NAMALWA (cell line): ENCODE measurements at places on chromosomes 16 and 17.

GRCh38 chr16:57592591-57593003 lies 35.8 kb upstream of the ADGRG1 start:
- DNase-seq, result no peak

GRCh38 chr17:8469964-8470363 lies 34.3 kb downstream of the NDEL1 start:
- DNase-seq, result no peak

DNA sequence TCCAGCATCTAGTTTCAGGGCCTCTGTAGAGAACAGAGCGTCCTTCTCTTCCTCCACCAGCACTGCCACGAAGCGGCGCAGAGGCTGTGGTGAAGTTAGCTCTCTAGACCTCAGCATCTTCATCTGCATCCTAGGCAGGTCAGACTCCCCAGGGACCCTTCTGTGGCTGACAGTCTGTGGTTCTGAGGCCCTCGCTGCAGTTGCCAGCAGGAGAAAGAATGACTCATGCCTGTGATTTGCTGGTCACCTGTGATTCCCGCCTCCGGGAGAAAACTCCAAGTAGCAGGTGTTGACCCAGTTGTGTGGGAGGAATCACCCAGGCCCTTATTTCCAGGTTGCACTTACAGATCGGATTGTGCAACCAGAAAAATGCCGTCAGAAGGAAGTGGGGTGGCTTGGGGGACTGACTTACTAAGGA lies 117.3 kb upstream of the CACNG5 start:
- no peak for DNase-seq

GRCh38 chr16:49490321-49490705 lies 116.7 kb downstream of the C16orf78 start:
- no peak for DNase-seq

DNA sequence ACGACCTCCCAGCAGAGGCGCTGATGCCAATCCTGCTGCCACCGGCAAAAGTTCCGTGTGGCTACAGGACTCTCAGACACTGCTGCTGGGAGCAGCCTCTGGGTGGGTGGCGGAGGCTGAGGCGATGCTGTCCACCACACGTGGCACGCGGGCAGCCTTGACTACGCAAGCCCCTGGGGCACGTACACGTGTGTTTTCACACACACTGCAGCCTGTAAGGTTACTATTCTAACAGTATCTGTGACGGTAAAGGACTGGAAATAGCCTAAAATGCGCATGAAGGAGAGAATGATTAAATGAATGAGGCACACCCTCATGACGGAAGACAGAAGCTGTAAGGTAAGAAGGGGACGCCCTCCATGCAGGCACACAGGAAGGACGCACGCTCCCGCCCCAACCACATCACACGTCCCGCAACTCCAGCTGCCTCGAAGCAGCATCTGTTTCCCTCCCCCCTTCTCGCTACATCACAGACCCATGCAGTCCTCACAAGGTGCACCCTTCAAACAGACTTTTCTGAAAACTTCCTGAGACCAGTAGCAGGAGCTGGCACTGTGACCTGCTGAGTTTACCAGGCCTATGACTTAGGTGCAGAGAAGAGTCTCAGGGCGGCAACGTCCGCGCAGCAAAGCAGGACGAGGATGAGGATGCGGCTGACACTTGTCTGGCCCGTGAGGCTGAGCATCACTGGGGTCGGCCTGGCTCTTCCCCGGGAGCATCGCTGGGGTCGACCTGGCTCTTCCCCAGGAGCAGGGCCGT lies 28.7 kb upstream of the FASN start:
- no peak for DNase-seq

DNA sequence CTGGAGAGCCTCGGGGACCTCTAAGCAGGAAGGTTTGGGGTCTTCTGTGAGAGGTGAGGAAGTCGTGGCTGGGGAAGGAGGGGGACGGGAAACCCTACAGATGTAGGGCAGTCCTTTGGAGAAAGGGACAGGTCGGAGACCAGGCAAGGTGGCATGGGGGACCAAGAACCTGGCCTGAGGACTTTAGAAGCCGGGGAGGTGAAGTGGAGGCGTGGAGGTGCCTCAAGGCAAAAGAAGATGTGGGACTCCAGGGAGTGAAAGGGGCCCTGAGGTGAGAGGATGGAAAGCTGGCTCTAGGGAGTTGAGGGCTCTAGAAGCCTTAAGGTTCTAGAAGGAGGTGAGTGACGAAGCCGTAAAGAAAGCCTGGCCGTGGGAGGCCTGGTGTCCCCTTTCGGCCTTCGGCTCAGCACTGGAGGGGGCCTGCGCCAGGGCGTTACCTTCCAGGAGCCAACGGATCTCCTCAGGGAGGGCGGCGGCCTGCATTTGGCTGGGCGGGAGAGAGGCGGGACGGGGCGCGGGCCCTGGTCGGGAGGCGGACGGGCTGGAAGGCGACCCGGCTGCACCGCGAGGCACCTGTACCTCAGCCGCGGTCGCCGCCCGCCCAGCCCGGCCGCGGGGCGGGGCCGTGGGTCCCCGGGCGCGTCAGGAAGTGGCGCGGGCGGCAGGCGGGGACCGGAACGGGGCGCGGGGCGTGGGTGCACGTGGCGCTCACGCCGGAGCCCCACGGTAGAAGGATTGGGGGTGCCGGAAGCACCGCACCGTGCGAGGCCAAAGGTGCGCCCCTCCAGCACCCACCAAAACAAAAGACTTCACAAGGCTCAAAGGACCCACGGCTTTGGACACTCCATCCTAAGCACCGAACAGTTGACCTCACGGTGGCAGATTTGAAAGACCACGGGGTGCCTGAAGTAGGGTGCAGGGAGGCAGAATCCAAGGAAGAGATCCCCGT lies at the start of gene SKAP1:
Gene SKAP1 (minus strand): TSS at position 577 of the 949 bp plus-strand sequence.
- no peak for DNase-seq

- no peak for DNase-seq
Observed at GRCh38 chr17:71976011-71976649, 144.7 kb upstream of the SOX9 start.

DNA sequence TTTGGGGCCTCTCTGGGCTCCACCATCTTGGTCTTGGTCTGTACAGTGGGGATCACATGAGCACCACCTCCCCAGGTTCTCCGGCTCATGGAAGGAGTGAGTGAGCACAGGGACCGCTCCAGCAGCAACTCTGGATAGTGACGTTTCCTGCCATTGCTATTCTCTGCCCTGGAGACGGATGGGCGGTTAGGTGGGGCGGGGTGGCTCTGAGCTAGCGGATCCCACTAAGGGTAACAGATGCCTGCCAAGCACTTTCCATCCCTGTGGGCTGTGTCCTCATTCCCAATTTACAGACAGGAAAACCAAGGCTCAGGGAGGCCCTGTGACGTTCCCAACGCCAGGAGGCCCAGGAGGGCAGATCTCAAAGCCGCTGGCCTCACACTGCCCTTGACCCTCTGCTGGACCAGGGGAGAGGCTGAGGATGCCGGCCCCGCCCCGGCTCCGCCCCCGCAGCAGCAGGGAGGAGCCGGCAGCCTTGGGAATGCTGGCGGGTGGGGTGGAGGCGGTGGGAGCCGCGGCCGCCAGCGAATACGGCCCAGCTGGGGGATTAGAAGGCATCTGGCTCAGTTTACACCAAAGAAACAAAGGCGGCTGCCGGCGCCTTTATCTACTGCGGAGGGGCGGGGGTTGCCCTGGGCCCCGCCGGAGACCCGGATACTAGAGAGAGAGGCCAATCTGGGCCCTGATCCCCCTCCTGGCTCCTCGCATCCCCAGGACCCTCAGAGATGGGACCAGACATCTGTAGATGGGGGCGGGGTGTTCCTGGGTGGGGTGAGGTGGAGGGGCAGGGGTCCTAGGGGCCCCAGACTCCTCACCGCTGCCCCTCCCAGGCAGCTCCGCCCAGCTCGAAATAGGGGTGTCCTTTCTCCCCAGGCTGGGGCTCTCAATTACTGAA lies 122.3 kb upstream of the CIBAR2 start:
- no peak for DNase-seq

- no peak for DNase-seq
Observed at GRCh38 chr17:77875051-77875780, 83.3 kb upstream of the TNRC6C start.

GRCh38 chr17:35244341-35245195 lies 1.7 kb downstream of the SLFN5 start:
- peak; percentile 85 for DNase-seq

DNA sequence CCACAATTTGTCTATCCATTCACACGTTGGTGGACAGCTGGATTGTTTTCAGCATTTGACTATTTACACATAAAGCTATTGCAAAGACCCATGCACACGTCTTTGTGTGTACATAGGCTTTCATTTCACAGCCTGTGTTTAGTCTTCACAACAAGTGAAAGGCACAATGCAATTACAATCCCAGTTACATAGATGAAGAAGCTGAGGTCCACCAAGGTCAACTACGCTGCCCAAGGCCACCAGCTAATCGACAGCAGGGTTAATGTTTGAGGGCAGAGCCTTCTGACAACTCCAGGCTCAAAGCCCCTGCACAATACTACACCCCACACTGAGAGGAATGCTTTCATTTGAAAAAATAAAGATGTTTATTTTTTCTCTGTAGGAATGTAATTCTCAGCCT lies 93.6 kb upstream of the CDH13 start:
- no peak for DNase-seq

- no peak for DNase-seq
Observed at GRCh38 chr16:55155815-55156214, 168.2 kb upstream of the IRX6 start.

DNA sequence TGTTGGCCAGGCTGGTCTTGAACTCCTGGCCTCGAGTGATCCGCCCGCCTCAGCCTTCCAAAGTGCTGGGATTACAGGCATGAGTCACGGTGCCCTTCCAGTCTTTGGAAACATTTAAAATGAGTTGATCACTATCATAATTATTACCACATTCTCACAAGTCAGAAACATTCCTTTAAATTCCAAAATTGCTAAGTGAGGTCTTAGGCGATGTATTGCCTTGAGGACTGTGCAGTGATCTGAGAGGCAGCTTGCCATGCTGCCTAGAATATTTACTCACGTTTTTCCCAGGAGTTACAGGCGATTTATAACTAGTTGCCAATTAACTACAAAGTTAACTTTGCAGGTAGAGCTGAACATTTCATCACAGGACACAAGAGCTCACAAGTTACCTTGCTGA lies 5.7 kb upstream of the ATXN1L start:
- DNase-seq, result no peak

GRCh38 chr17:49217651-49218413 lies 7.3 kb downstream of the ABI3 start:
- DNase-seq, result peak; percentile 78

- DNase-seq, result no peak
Observed at GRCh38 chr16:86681757-86682106, 103.4 kb downstream of the FOXL1 start.

GRCh38 chr17:45311760-45312476 lies 4.9 kb downstream of the MAP3K14 start:
- peak; percentile 83 for DNase-seq
